ENCODE measurements at places on chromosomes 2 and 18.

DNA sequence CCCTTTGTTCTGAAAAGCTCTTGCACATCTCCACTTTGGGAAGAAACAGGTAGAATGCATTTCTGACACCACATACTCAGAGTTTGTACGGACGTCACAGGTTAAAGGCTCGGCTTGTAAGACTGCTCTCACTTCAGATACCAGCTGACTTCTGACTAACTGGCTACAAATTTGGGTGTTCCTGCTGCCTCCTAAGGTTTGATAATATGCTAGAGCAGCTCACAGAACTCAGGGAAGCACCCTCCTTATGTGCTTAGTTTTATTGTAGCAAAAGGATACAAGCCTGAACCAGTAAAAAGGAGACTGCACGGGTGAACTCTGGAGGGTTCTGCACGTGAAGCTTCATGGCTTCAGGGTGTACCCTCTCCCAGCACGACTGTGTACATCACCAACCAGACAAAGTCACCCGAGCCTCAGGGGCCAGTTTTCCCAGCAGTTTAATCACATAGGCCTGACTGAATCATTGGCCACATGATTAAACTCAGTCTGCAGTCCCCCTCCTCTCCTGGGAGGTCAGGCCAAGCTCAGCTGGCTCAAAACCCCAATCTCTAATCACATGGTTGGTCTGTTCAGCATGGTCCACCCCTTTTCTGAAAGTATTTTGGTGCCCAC is 749.5 kb upstream of the RAB6C start:
- DNase-seq: no peak

- no peak for DNase-seq
Measured at GRCh38 chr2:24418166-24418841, 58.0 kb upstream of the ITSN2 start.

- no peak for DNase-seq
Measured at GRCh38 chr18:62301322-62301721, 23.8 kb upstream of the TNFRSF11A start.

- no peak for DNase-seq
Measured at GRCh38 chr18:32771871-32772580, 797 bp downstream of the KLHL14 start.

- no peak for DNase-seq
Measured at GRCh38 chr2:28668106-28668814, 83.4 kb upstream of the PPP1CB start.

GRCh38 chr18:32328974-32329373 is 139.1 kb downstream of the MEP1B start:
- no peak for DNase-seq

Measured in head of caudate nucleus (tissue), 42 donors.